CD8-positive, alpha-beta memory T cell (primary cell): ENCODE measurements at places on chromosomes 5 and 9. TPM values are rescaled to one million over a fixed set of nuclear protein-coding genes. Genes with fewer than 3 reads are reported as not detected.
A peak's percentile ranks its signal among the peaks of the same experiment; 100 is the strongest.

DNA sequence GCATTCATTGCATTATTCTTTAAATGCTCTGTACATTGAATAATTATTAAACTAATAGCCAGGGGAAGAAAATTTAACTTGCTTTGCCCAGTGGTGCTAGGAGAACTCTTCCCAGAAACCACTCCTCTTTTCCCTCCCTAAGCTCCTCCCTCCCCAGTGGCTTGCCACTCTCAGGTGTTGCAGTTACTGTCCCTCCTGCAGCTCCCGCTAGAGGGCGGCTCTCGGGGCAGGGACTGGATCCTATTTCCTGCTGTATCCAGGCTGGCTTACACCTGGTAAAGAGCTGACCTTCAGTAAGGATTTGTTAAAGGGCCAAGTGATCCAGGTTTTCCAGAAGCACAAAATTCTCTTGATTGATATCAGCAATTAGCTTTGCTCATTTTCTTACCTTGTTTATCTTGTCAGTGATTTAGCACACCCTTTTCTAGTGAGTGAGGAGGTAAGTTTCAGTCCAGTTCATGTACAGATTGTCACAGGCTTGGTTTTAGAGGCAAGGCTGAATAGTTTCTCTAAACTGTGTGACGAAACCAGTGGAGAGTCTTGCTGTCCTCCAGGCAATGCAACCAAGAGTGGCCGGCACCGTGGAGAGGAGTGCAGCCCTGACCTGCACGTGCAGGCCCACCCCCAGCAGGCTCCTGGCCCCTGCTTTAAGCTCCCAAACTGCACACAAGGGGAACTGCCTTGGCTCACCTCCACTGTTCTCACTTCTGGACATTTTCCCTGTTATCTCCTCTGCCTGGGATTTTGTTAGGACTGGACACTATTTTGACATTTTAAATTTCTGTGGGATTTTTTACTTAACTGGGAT is 423.8 kb downstream of the SPOCK1 start:
- no peak for DNase-seq

GRCh38 chr9:120904061-120904977 is 22.3 kb downstream of the TRAF1 start:
- peak; percentile 69 for DNase-seq

Gene CCDC192
- not detected for total RNA-seq

- no peak for DNase-seq
Observed at GRCh38 chr9:112327718-112328450, 5.5 kb downstream of the PTBP3 start.

GRCh38 chr5:125032286-125032685 is 285.8 kb upstream of the ZNF608 start:
- no peak for DNase-seq

Gene ADRB2
- 1.6 TPM for total RNA-seq
